ENCODE measurements at places on chromosomes 6 and 20.

DNA sequence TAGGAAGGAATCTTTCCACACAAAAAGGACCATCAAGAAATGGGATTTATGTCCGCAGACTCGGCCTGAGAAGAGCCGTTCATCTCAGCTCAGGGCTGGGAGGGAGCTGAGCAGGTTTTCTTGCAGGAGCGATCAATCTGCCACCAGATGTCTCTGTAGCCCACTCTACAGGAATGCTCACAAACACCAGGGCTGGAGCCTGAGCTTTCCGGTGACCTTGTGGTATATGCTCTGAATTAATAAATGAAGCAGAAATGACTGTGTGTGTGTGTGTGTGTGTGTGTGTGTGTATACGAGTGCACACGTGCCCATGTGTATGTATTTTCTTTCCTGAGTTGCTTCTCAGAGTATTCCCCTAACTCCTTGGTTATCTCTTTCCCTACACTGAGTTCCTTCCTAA, 12.0 kb downstream of the CD83 start:
- no peak for DNase-seq

GRCh38 chr20:61253640-61254511, 1.8 kb downstream of the CDH4 start:
- DNase-seq, result no peak

DNA sequence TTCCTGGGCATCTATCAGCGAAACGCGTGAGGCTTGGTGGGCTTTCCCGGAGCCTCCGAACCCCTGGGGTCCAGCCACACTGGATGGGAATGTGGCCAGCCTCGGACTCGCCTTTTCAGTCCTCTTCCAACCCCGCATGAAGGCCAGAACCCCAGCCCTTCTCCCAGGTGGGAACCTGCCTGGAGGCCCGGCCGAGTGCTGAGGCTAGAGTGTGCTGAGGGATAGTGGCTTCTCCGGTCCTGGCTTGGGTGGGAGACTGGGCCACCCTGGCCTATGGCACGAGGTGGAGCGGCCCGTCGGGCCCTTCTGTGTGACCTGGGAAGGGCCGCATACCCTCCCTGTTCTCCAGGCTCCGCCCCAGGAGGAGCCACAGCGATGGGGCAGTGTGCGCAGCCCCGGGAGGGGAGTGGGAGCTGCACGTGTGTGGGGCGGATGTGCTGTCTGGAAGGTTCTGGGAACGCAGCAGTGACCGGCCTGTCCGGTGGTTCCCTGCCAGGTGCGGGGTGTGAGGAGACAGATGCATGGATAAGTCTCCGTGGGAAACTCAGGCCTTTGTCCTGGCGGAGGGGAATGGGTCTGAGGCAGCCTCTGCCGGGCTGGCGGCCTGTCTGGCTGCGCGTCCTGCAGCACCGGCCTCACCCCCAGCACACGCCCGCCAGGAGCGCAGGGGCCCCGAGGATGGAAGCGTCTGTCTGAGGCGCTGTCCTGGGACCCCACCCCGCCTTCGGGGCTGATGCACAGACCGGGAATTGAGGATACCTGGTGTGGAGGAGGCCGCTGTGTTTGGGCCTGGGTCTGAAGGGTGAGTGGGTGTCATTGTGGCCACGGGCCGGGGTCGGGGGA, 1.1 kb upstream of the BHLHE23 start:
- no peak for DNase-seq

DNA sequence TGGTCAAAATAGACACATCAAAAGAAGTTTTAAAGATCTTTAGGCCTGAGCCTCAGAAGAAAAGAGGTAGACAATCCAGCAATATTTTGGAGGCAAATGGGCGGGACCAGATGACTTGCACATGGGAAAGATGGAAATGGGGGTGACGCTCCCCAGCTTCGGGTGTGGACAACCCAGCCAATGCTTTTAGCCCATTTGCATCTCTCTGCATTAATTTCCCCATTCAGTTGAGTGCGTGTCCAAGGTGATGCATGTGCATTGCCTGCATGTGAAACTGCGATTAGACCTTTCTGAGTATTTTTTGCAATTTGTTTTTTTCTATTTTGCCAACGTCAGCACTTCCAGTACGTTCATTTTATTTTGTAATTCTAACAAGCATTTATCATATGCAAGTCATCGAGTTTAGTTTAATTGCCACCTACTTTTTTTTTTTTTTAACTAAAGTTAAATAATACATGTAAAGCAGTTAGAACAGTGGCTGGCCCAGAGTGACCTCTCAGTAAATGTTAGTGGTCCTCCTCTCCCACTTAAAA, 24.2 kb downstream of the PDRG1 start:
- DNase-seq, result no peak

- no peak for DNase-seq
These were observed 3.1 kb downstream of the ZCCHC3 start for GRCh38 chr20:300345-300990.
